ENCODE measurements at places on chromosomes 1 and 21.

GRCh38 chr1:217274927-217275654, 355.8 kb downstream of the GPATCH2 start:
- DNase-seq = peak; percentile 9

- no peak for DNase-seq
Measured at GRCh38 chr1:213176341-213176740, 125.3 kb downstream of the RPS6KC1 start.

DNA sequence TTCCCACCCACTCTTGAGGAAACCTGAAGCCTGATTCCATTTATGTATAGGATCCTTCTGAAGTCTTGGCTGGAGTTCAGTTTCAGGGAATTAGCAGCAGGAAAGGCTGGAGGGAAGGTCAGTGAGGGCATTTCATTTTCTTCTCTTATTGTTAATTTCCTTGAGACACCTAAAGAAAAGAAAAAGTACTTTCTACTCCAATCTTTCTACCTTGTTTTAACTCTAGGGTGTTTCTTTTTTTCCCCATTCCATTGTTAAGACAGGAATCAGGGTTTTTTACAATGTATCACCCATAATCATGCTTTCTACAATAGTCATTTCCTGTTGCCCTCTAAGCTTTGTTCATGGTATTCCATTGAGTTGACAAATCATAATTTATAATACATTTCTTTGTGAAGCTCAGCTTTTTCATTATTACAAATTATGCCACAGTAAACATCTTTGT, 27.4 kb downstream of the SNRPE start:
- peak; percentile 61 for DNase-seq

DNA sequence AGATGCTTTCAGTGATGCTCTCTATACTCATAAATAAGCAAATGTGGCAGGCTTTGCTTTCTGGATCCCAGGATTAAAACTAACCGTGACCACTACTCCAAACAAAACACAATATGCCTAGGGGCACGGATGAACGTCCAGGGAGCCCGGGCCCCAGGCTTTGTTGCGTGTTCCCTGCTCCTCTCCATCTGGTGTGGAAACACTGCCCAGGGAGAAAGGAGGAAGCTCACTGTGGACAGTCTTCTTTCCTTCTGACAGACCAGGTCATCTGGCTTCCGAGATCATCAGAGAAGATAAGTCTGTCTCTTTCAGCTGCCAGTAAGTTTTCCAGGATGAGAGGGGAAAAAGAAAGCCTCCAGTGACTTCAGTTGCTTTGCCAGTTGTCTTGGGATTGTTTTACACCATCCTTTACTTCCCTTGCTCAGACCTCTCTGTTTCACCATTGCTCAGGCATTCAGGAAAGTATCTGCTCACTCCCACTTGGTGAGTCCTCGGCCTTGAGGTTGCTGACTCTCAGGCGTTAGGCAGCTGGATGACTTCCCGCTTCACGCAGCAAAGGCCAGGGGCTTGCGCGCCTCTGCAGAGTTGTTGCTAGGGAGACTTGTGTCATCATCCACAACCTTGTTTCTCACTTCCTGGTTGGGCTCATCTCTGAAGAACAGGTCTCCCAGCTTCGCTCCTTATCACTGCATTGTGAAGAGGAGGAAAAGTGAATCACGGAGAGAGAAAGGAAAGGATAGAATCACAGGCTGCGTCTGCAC, 20.6 kb upstream of the PGD start:
- DNase-seq = no peak

- no peak for DNase-seq
Measured at GRCh38 chr1:171515299-171515698, 30.0 kb downstream of the PRRC2C start.

DNA sequence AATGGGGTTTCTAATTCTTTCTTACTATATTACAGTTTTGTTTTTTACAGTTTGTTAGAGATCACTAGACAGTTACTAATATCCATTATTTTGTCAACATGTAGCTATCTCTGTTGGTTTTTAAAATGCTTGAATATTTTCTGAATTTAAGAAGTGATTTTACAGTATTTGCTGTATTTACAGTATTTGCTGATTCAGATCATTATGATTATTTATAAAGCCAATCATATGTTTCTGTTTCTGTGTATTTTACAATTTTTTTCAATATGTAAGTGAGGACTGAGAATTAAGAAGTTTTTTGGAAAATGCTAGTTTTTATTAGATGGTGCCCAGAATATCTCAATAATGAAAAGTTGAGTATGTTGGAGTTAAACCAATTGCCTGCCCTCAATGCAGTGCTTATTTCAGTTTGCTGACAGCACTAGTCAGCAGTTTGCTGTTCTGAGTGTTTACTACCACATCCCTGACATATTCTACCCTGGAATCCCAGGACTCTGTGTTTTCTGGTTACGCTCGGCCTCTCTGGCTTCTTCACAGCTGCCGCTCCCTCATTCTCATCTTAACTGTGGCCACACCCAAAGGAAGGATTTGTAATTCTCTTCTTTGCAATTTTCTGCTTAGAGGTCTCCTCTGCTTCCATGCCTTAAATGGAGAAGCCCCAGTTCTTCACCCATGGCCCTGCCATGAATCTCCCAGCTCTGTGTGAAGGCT, 68.0 kb upstream of the BACH1 start:
- peak; percentile 27 for DNase-seq

DNA sequence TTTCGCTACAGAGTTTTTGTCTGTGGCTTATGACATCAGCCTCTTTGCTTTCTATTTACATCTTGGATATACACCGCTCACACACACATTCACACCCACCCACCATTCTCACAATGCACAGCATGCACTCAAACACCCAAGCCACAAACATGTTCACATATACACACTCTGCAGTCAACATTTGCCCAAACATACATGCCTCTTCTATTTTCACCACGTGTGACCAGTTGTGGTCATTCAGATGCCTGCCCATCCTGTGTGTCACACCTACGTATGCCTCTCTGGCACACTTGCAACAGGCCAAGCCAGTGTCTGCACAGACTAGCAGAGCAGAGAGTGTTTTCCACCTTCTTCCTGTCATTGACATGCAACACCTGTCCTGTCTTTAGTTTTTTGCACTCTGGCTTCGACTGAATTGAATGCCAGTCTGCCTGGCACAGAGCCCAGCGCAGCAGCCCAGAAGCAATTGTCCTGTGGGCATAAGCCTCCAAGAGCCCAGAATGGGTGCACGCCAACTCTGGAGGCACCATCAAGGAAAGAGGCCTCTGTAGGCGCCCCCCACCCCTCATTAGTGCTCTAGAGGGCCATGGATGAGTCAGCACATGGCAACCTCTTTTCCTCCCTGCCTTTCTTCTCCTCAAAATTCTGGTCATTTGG, 37.7 kb upstream of the LRRN2 start:
- DNase-seq = no peak

DNA sequence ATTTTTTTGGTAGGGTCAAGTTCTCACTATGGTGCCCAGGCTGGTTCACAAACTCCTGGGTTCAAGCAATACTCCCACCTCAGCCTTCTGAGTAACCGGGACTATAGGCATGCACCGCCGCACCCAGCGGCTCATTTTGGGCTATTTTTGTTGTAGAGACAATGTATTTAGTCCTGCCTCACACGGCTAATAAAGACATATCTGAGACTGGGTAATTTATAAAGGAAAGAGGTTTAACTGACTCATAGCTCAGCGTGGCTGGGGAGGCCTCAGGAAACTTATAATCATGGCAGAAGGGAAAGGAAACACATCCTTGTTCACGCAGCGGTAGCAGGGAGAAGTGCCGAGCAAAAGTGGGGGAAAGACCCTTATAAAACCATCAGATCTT, 4.2 kb downstream of the CELA2A start:
- DNase-seq = no peak

- no peak for DNase-seq
Measured at GRCh38 chr1:59765011-59765730, 49.6 kb upstream of the HOOK1 start.

GRCh38 chr1:63912643-63913042, 138.8 kb downstream of the ROR1 start:
- DNase-seq = no peak

- DNase-seq = no peak
Measured at GRCh38 chr1:170063109-170063826, 11.2 kb downstream of the KIFAP3 start.

GRCh38 chr1:225980005-225980836, 18.9 kb downstream of the SDE2 start:
- no peak for DNase-seq

DNA sequence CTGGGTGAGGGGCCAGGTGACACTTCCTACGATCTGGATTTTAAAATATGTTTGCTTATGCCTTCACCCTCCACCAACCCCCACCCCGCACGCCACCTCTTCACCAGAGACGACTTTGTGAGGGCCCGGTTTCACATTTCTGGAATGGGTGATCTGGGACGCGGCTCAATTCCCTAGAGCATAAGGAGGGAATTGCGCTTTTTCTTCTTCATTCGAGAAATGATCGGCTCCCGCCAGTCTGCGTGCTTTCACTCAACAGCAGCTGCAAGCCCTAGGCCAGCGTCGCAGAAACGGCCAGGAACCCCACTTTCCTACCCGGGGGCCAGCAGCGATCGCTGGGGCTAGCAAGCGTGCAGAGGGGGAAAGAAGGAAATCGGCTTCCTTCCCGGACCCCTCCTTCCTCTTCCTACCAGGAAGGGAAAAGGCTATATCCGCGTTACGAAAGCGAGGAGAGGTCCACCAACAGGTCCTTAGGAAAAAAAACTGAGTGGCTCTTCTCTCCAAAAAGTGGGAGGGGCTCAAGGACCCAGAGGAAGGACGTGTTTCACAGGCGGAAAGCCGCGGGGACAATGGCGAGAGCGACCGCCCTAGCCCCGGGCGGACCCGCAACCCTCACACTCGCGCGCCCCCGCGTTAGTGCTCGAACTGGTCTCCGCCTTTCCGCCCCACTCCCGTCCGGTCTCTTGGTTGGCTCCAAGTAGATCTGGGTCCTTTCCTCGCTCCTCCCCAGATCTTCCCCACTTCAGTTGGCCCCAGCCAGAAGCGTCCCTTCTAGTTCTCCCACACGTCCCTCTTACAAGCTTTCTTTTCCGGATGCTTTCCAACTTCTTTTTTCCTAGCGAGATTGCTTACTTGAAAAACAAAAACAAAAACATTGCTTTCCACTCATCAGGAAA, 1.1 kb upstream of the ADAMTS1 start:
- peak; percentile 83 for DNase-seq

DNA sequence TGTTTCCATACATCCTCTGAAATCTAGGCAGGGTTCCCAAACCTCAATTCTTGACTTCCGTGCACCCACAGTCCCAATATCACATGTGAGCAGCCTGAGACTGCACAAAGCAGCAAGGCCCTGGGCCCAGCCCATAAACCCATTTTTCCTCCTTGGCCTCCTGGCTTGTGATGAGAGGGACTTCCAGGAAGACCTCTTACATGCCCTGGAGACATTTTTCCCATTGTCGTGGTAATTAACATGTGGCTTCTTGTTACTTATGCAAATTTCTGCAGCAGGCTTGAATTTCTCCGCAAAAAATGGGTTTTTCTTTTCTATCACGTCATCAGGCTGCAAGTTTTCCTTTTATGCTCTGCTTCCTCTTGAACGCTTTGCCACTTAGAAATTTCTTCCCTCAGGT, 3.3 kb upstream of the PIGK start:
- no peak for DNase-seq

DNA sequence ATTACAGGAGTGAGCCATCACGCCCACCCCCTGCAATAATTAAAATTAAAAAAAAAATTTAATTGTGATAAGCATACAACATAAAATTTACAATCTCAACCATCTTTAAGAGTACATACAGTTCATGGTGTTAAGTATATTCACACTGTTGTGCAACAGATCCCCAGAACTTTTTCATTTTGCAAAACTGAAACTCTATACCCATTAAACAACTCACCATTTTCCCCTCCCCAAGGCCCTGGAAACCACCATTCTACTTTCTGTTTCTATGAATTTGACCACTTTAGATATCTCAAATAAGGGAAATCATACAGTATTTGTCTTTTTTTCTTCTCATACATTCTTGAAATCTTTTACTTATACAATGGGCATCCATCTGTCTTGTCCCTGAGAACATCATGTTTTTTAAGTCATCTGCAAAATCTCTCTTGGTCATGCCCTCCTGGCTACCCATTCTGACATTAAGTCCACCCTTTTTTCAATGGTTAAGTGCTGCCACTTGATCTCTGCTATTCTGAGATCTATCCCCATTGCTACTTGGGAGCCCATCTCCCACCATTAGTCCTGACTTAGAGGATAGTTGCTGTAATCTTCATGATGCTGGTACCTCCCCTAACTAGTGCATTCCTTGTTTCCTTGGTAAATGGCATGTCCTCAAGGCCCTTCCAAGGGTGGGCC, 39.4 kb upstream of the ZFYVE9 start:
- no peak for DNase-seq

DNA sequence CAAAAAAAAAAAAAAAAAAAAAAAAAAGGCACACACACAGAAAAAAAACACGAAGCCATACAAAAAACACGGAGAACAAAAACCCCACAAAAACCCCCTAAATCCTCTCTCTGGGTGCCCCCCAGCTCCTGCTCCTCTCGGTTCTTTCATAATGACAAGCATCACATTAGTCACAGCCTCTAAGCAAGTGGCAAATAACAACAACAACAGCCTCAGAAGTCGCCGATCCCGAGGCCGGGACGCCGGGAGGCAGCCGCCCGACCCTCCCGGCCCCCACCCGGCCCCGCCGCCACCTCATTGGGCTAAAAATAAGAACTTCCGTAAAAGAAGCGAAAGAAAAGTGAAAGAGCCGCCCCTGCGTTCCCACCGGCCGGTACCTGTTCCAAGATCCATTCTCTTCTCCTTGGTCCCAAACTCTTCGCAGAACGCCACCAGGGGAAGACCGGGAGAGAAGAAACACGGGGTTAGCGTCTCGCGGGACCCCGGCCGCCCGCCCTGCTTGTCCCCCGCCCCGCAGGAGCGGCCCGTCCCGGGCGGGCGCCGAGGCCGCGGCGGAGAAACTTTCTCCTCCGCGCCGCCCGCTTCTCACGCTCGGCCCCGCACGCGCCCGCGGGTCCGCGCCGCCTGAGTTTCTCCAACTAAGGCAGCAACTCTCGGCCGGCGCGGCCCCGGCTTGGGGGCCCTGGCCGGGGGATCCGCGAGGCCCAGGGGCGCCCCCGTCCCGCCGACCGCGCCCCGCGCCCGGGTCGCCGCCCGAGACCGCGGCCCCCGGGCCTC, 102.8 kb downstream of the CASZ1 start:
- peak; percentile 67 for DNase-seq

- DNase-seq = no peak
Measured at GRCh38 chr1:24795236-24795635, 50.0 kb downstream of the CLIC4 start.

GRCh38 chr1:19219451-19219850, 9.4 kb upstream of the UBR4 start:
- no peak for DNase-seq

- DNase-seq = no peak
Measured at GRCh38 chr1:115757856-115758255, 10.7 kb downstream of the CASQ2 start.

GRCh38 chr1:192807211-192808162, 1.4 kb upstream of the RGS2 start:
- peak; percentile 16 for DNase-seq
